ENCODE measurements at places on chromosomes 1 and 21.

DNA sequence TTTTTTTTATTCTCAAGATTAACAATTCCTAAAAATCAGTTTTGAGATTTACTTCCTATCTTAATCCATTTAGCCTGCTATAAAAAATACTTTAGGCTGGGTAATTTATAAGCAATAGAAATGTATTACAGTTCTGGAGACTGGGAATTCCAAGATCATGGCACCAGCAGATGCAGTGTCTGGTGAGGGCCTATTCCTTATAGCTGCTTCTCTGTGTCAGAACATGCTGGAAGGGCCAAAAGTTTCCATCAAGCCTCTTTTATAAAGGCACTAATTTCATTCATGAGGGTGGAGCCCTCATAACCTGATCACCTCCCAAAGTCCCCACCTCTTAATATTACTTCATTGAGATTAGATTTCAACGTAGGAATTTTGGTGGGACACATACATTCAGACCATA, 41.7 kb downstream of the RNF2 start:
- DNase-seq = no peak

- no peak for DNase-seq
Observed at GRCh38 chr1:207030522-207031009, 2.0 kb downstream of the C1orf116 start.

DNA sequence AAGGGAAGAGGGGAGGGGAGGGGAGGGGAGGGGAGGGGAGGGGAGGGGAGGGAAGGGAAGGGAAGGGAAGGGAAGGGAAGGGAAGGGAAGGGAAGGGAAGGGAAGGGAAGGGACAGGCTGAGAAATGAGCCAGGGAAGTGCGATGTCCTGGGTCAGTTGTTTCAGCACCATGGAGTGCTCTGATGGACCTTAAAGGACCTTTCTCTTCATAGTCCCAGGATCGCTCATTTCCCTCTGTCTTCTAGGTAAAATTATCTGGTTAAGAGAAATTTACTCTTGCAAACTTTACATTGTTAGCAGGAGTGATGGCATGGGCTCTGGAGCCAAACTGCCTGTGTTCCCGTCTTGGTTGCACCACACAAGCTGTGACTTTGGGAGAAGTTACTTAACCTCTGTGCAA, 357.8 kb downstream of the MATN1 start:
- no peak for DNase-seq

DNA sequence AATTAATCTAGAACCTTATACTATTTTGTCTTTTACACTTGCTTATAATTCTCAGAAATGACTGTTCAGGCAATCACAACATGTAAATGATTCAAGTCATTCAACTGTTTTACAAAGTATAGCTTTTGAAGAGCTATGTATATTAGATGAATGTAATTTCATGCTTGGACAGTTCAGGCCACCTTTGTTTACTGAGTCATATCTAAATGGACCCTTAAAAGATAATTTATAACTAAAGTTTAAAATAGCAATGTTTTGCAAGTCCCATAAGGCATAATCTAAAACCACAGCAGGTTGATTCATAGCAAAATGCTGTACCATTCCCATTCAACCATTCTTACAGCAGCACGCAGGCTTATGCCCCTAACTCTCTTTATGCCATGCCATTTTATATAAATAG, 64.8 kb downstream of the PIK3R3 start:
- DNase-seq = no peak

DNA sequence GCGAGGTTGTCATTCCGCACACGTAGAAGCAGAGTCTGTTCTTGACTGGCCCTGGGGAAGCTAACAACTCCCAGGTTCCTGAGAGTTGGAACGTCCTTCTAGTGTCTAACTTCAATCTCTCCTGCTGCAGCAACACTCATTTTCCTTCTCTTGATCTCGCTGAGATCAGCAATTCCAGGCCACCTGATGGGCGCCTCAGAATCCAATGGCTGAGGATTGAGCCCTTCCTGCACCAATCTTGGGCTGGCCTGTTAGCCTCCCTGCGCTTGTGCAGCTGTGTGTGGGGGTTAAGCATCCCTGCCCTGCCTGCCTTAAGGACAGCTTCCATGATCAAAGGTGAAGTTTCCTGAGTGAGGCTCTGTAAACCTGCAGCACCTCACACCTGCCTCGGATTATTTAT, 87.9 kb downstream of the SYT2 start:
- DNase-seq = no peak

- no peak for DNase-seq
Observed at GRCh38 chr1:152462636-152463035, 48.0 kb upstream of the LCE5A start.

DNA sequence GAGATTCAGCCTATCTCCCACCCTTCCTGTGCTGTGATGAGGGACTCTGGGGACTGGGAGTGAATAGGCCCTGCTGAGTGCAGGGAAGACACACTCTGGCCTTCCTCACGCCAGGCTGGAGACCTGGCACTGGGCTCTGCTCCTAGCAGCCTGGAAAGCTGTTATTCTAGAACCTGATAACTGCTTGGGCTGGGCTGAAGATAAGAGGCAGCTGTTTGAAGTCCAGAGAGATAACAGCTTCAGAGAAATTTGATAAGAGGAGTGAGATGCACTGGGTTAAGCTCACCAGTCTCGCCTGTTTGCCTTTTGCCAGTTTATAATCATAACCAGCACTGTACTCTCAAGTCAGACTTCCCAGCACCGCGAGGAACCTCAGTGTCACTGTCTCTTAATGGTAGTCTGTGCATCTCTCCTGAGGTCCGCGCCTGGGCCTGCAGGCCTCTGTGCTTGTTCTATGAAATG, 46.6 kb upstream of the GPR37L1 start:
- no peak for DNase-seq

DNA sequence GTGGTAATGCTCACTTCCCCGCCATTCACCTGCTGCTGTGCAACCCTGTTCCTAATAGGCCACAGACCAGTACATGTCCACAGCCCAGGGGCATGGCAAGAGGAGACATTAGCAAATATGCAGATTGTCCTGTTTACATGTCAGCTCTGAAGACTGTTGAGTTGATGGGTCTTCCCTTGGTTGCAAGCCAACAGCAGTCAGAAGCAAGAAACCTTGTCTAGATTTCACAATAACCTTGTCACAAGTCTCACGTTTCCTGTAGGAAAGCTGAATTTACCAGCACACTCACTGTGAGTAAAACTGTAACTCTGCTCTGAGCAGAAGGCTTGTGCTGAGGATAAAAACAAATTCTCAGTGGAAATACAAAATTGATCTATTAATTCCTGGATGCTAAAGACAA, 195.1 kb downstream of the HLX start:
- no peak for DNase-seq

DNA sequence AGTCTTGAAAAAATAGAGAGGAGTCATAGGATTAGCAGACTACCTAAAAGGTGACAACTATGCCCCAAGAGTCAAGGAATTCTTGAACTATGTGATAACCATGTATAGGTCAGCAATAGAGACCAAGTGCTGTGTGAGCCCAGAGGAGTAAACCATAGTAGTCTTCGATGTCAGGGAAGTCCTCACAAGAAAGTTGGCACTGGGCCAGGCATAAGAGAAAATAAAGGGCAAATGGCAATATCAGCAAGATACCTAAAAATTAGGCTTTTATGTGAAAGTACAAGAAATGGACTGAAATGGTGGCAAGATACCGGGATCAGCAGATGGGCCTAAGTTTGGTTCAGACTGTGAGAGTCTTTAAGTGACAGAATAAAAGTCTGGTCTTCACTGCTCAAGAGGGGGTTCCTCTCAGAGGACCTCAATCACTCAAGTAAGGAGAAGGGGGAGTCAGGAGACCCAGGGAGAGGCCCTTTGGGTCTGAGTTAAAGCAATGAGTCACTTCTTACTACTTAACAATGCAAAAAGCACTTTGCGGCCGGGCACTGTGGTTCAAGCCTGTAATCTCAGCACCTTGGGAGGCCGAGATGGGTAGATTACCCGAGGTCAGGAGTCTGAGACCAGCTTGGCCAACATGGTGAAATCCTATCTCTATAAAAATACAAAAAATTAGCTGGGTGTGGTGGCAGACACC, 95.0 kb downstream of the TEX35 start:
- DNase-seq = no peak

- no peak for DNase-seq
Observed at GRCh38 chr1:154446789-154447188, 41.6 kb downstream of the IL6R start.

DNA sequence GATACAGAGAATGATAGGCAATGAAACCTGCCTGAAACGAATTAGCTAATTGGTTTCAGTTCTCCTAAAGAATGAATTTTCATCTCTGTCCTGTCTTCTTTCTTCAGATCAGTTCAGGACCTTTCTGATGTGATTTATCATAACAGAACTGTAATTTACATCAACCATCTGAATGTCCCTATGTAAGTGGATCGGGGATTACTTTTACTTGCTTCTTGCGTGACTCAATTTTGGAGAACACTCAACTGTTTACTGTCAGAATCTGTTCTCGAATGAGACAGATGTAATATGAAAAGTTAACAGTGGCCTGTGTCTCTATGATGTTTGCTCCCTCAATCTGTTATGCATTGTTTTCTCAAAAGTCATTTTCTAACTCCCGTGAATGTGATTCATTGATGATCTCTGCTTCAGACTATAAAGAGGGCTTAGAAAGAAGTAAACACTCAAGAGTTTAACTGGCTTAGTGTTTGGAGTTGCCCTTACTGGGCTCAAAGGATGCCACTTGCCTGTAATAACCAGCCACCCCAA, 111.0 kb downstream of the GABPA start:
- DNase-seq = no peak

GRCh38 chr1:51926171-51926812, 47.8 kb upstream of the NRDC start:
- DNase-seq = no peak

DNA sequence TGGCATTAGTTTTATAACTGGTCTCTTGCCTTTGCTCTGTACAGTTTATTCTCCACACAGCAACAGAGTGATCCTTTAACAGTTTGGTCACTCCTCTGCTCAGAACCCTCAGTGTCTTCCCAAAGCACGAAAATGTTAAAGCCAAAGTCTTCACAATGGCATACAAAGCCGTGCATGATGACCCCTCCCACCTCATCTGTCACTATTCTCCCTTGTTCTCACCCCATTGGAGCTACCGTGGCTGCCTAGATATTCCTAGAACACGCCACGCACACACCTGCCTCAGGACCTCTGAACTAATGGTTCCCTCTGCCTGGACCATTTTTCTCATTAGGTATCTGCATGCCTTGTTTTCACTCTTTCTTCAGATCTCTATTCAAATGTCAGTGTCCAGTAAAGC, 8.6 kb upstream of the SEMA4A start:
- no peak for DNase-seq

- DNase-seq = no peak
Observed at GRCh38 chr1:109412551-109412950, 13.7 kb downstream of the PSMA5 start.

GRCh38 chr1:1441002-1441888, 5.8 kb downstream of the VWA1 start:
- DNase-seq = no peak

- DNase-seq = no peak
Observed at GRCh38 chr21:28332796-28333195, 659.9 kb downstream of the LTN1 start.

DNA sequence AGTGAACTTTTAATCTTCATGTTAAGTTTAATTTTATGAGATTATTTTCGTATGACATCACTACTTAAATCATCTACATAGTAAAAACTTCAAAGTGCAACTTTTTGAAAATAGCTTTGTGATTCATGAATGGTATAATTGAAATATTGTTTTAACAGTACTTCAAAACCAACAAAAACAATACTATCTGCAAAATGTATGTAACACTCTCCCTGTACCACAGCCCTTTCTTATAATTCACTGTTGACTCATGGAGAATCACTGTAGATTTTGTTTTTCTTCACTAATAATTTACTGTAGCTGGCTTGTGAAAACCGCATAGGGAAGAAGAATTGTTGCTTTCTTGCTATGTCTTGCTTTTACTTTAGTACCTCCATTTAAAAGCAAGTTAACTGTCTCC, 301.4 kb upstream of the ADAMTS5 start:
- no peak for DNase-seq

DNA sequence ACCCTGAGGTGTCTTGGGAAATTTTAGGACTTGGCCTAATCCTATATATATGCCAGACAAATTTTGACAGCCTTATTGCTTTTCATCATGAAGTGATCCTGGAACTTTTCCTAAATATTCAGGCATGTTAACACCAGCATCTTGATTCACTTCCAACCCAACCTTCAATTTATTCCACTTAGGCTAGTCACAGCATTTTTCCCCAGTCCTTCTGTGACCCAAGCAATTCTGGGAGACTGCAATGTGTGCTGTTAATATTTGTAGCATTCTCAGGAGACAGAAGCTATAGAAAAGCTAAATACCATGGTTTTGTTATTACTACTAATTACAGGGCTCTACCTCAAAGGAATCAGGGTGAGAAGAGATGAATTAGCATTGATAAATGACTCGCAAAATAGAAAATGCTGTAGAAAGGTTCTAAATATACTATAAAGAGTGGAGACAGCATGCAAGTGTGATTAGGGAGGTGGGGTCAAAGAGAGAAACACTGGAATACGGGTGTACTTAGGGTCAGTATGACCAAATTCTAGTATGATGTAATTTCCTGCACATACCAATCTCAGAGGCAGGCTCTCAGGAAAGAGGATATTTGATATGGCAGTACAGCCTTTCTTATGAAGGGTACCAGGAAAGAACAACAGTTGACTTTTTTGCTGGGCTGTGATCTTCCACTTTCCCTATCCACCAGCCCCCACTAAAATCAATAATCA, 29.1 kb downstream of the PRRX1 start:
- DNase-seq = no peak

DNA sequence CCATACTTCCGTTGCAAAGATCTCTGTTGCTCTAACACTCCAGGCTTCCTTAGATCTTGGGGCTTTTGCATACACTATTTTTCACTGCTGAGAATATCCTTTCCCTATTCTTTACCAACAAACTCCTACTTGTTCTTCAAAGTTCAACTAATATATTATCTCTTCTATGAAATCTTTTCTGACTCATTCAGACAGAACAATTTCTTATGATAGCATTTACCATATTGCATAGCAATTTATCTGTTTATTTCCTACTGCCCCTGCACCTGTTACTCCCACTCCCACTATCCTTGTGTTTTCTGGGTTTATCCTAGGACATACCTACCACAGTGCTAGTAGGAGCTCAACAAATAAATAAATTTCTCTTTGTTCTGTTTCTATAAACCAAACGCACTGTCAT, 11.0 kb downstream of the GADD45A start:
- no peak for DNase-seq

DNA sequence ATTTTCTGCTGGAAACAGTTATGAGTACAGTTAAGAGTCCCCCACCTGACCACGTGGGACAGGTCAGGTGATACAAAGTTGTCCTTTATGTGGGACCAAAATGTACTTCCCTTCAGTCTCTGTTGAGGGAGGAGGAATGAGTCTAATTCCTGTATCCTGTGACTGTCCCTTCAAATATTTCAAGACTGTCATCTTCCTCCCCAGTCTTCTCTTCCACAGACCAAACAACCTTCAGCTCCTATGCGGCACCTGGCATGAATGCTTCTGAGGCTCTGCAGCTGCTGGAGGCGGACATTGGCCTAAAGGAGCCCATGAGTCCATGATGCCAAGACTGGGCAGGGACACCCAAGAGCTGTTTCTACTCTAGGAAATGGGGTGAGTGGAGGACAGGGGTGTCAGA, 72.1 kb upstream of the SIM2 start:
- DNase-seq = no peak

- DNase-seq = no peak
Observed at GRCh38 chr1:12316331-12316730, 86.5 kb downstream of the VPS13D start.

Measured in stimulated activated CD4-positive, alpha-beta T cell treated with anti-CD3 and anti-CD28 coated beads, Interleukin-1b, Interleukin-23, amount 100 ng/mL, for 1 hour (primary cell).